ENCODE measurements at places on chromosomes 3 and 15. TPM values are rescaled to one million over a fixed set of nuclear protein-coding genes. Genes with fewer than 3 reads are reported as not detected.
A peak's percentile ranks its signal among the peaks of the same experiment; 100 is the strongest.

ITIH1 gene
- total RNA-seq = not detected

FOXB1 gene
- total RNA-seq = not detected

DNA sequence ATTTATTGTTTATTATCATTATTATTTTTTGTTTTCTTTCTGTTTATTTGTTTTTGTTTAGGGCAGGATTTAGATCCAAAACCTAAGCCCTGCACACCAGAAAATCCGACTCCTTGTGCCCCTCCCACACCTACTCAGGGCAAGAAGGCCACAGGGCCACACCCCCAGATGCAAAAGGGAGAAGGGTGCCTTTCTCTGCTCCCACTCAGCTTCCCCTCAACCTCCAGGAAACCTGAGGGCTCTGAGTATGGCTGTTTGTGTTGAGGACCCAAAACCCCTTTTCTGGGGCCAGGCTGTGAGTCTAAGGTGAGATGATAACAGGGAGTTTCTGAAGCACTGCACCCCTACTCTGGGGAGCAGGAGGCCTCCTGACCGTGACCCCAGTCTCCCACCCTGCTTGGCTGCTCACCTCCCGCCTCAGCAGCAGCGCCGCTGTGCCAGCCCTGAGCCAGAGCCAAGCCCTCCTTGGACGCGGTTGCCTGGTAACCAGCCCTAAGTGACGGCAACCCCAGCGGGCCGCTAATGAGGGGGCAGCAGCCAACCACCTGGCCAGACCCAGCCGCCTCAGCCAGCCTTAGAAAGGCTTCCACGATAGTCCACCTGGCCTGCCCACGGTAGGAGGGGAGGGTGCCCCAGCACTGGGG is 6.4 kb upstream of the C15orf39 start:
- no peaks in the 10 kb centered on the region for H3K27me3 ChIP-seq
- peaks cover 6% of the 10 kb centered on the region for H3K4me1 ChIP-seq

DNA sequence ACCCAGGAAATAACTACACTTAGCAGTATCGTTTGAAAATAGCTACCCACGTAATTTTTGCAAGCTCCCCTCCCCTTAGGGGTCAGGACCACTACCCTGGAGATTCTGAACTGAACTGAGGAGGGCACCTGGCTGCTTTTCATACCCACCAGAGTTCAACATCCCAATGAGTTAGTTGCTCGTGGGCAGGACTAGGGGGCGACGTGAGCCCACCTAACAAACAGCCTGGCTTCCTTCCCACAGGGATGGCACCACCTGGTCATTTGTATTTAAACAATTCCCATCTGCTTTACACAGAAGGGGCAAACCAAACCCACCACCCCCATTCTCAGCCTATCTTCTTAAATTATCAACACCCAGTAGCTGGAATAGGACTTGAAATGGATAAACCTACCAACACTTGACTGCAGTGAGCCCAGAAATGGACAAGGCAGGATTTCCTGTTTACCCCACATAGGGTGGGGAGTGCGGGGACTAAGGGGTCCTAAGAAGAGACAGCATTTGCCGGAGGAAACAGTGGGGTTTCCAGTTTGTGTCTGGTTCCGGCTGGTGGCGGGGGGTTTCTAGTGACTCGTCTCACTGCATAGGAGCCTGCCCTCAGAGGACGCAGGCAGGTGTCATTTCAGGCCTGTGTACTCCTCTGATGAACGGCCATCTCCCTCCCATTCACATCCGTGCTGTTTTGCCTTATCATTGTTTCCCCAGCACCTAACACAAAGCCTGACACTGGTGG is 11.6 kb upstream of the VGLL4 start:
- H3K4me1 ChIP-seq = no peaks in the 10 kb centered on the region
- H3K27me3 ChIP-seq = no peaks in the 10 kb centered on the region
- H3K27ac ChIP-seq = no peak overlapping the region
- H3K36me3 ChIP-seq = no peaks in the 10 kb centered on the region

- H3K36me3 ChIP-seq = no peaks in the 10 kb centered on the region
- no peaks in the 10 kb centered on the region for H3K27me3 ChIP-seq
- H3K4me3 ChIP-seq = peak overlapping the region; percentile 55
- DNase-seq = peak; percentile 90
- H3K4me1 ChIP-seq = no peaks in the 10 kb centered on the region
These were observed 31.5 kb upstream of the AP4E1 start for GRCh38 chr15:50876989-50877360.

GRCh38 chr3:102533784-102534183 is 99.0 kb downstream of the ZPLD1 start:
- H3K27ac ChIP-seq = no peak overlapping the region
- no peaks in the 10 kb centered on the region for H3K36me3 ChIP-seq
- no peaks in the 10 kb centered on the region for H3K4me1 ChIP-seq
- H3K27me3 ChIP-seq = no peaks in the 10 kb centered on the region
- H3K4me3 ChIP-seq = no peak overlapping the region

- H3K27ac ChIP-seq = no peak overlapping the region
- no peaks in the 10 kb centered on the region for H3K36me3 ChIP-seq
- H3K27me3 ChIP-seq = no peaks in the 10 kb centered on the region
- no peak for DNase-seq
- no peaks in the 10 kb centered on the region for H3K4me1 ChIP-seq
These were observed 14.1 kb upstream of the PGPEP1L start for GRCh38 chr15:99021694-99022093.

GRCh38 chr15:90231028-90232017 is 2.4 kb downstream of the CIB1 start:
- peaks cover 53% of the 10 kb centered on the region for H3K4me1 ChIP-seq
- peak; percentile 77 for DNase-seq
- H3K27ac ChIP-seq = peak overlapping the region; percentile 90

DNA sequence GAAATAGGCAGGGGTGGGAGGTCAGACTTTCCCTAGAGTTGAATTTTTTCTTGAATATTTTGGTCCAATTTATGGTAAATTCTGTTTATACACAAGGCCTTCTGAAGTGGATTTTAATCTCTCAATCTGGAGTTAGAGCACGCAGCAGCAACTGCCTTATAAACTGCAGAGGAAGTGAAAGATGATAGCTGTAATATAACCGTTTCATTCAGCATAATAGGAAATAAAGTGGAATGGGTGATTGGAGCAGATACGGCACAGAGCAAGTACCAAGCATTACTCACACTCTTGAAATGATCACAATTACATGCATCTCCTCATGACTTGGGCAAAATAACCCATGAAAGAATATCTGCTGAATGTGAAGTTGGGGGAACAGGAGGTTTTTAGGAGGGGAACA is 106.8 kb downstream of the ARRDC4 start:
- no peak for DNase-seq
- H3K27me3 ChIP-seq = peaks cover 5% of the 10 kb centered on the region
- H3K4me1 ChIP-seq = no peaks in the 10 kb centered on the region
- no peak overlapping the region for H3K4me3 ChIP-seq
- no peaks in the 10 kb centered on the region for H3K36me3 ChIP-seq

DNA sequence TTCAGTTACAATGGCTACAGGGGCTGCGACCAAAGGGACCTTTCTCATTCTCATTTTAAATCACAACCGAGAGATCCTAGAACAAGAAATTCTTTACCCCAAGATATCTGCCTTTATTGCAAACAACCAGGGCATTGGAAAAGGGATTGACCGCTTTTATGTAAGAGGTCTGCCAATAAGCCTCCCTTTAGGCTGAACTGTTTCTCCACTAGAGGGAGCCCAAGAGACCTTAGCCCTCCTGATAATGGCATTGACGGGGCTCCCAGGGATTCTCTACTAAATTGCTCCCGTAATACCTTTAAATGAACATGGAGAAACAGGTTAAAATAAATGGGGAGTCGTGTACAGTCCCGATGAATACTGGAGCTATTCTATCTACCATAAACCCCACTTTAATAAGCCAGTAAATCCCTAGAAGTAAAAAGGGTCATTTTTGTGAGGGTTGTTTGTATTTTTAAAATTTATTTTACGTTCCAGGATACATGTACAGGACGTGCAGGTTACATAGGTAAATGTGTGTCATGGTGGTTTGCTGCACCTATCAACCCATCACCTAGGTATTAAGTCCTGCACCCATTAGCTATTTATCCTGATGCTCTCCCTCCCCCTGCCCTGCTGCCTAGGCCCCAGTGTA is 7.5 kb upstream of the IGSF10 start:
- no peaks in the 10 kb centered on the region for H3K4me1 ChIP-seq
- peak; percentile 60 for DNase-seq
- H3K27me3 ChIP-seq = no peaks in the 10 kb centered on the region

DNA sequence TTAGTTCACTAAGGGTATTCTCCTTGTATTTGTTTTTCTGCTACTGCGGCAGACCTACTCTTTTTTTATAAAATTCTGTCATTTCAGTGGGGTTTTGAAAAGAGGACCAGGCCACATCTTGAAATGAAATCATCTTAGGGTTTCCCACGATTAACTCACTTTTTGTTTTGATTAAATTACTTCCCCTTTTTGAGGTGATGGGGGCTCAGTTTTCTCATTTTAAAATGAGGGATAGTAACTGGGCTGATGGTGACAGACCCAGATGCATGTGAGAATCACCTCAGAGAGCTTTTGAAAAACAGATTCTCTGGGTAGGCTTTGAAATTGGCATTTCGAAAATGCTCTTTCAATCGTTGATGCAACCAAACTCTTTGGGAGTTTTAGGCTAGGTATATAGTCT is 24.2 kb downstream of the UBE2Q2 start:
- no peaks in the 10 kb centered on the region for H3K36me3 ChIP-seq
- H3K27ac ChIP-seq = no peak overlapping the region
- no peak for DNase-seq
- H3K4me1 ChIP-seq = no peaks in the 10 kb centered on the region

- H3K36me3 ChIP-seq = peaks cover 6% of the 10 kb centered on the region
- H3K27me3 ChIP-seq = no peaks in the 10 kb centered on the region
- peaks cover 9% of the 10 kb centered on the region for H3K4me1 ChIP-seq
- no peak overlapping the region for H3K4me3 ChIP-seq
- no peak for DNase-seq
These were observed 41.3 kb upstream of the ICE2 start for GRCh38 chr15:60520013-60520824.

GRCh38 chr3:15291589-15292541 is 40.5 kb downstream of the SH3BP5 start:
- peaks cover 95% of the 10 kb centered on the region for H3K4me1 ChIP-seq
- H3K27ac ChIP-seq = peak overlapping the region; percentile 87
- no peak for DNase-seq
- no peaks in the 10 kb centered on the region for H3K36me3 ChIP-seq

DNA sequence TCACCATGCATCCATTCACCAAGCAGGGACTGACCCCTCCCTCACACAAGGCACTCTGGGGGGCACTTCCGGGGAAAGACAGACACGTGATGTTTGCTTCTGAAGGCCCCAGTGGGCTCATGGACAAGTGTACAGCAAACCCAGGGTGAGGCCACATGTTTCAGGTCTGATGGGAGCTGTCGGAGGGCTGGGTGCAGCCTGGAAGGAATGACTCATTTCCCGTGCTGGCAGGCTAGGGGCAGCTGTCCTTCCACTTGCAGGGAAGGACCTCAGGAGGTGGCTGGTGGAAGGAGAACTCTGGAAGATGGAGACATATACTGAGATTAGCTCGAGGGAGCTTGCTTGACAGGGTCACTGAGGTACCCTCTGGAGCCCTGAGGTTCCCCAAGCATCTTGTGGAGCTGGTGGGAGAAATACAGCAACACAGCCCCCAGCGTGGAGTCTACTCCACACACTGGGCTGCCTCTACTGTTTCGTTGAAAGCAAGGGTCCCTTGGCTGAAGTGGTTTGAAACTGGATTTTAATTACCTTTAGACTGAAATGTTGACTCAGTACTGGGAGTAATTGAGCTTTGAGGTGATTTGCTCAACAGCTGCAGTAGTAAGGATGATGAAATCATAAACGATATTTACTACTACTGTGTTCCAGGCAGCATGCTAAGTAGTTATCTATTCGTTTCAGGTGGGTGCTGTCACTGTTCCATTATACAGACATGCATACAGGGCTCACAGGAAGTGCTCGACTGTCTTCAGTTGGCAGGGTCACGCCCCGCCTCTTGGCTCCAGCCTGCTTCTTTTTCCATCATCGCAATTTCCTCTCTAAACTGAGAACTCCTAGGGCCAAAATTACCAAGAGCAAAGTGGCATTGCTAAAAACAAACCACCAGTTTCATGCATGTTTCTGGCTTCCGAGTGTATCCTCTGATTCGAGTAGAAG is 230.4 kb downstream of the ADAMTS17 start:
- no peaks in the 10 kb centered on the region for H3K36me3 ChIP-seq
- no peaks in the 10 kb centered on the region for H3K27me3 ChIP-seq
- H3K27ac ChIP-seq = peak overlapping the region; percentile 90
- no peak overlapping the region for H3K4me3 ChIP-seq

DNA sequence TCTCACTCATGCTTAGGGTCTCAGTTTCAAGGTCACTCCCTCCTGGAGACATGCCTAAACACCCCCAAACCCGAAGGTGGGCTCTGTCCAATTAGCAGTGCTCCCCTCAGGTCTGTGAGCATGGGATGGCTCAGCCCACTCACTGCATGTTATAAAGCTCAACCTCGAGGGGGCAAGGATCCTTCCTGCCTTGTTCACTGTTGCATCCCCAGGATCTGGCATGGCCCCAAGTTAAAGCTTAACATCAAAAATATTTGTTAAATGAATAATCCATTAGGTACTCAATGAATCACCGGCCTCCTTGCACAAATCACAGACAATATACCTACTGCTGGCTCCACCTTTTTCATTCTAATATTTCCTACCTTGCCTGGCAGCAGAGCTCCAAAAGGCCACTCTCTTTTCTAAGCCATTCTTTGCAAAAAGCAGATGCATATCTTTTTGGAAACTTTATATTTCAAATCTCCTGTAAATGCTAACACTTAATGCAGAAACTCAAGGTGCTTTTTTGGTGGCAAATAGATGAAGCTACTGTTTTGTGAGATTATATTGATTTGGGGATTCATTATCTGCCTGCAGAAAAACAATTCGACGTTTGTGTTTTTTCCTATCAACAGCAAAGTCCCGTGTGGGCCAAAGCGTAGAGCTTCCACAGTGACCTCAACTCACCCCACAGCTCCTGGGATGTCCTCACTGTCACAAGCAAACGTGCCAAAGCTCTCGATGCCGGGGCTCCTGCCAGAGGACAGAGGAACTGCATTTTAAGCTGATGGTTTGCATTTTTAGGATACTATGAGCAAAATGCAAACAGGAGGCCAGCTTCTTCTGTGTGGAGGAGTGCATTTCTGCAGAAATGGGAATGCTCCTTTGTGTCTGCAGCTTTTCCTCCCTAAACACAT is 35.4 kb downstream of the PCOLCE2 start:
- no peaks in the 10 kb centered on the region for H3K27me3 ChIP-seq
- H3K27ac ChIP-seq = no peak overlapping the region

DNA sequence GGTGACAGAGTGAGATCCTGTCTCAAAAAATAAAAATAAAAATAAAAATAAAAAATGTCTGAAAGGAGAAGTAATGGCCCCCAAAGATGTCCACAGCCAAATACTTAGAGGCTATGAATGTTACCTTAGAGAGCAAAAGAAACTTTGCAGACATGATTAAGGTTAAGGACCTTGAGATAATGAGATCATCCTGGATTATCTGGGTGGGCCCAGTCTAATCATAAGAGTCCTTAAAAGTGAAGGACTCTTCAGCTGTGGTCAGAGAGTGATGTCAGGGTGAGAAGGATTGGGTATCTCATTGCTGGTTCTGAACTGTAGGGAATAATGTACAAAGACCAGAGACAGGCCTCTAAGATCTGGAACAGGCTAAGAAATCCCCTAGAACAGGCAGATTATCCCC is 84.9 kb upstream of the POU1F1 start:
- H3K27ac ChIP-seq = no peak overlapping the region
- no peaks in the 10 kb centered on the region for H3K36me3 ChIP-seq
- no peak overlapping the region for H3K4me3 ChIP-seq
- H3K4me1 ChIP-seq = no peaks in the 10 kb centered on the region
- no peak for DNase-seq
